NK-92 treated with Interleukin-12 subunit alpha and Interleukin-12 subunit beta, amount 100 ng/mL, for 24 hours (cell line): ENCODE measurements at places on chromosomes 4 and X.

GRCh38 chr4:41819621-41820020 lies 71.1 kb upstream of the PHOX2B start:
- DNase-seq, result no peak

DNA sequence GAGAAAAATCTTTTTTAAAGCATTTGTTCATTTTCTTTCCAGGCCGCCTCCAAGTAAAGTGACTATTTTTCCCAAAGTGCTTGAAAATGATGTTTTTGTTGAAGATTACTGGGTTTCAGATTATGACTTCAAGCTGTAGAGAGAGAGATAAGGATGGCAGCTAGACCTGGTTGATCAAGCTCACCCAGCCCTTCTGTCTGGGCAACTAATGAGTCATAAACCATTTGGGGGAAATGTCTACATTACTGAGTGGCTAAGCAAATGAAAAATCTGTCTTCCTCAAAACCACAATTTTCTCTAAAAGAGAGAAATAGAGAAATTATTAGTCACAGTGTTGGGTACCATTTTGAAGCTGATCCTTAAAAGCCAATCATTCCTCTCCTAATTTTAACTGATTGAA lies 355.4 kb upstream of the CPEB2 start:
- no peak for DNase-seq

DNA sequence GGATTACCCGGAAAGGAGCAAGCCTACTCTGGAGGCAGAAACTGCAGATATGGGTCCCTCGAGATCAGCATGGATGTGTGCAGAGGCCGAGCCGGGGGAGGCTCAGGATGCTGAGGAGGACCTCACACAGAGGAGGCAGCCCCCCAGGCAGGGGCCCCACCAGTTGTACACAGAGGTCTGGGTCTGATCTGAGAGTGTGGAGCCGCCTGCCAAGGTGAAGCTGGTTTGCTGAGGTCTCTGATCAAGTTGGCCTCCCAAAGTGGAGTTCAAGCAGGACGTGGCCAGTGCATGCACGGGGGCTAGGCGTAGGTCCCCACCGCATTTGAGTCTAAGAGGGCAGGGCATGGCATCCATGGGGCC lies 35.0 kb downstream of the ACOX3 start:
- no peak for DNase-seq

- no peak for DNase-seq
Measured at GRCh38 chr4:109183931-109184490, 118.4 kb downstream of the COL25A1 start.

- DNase-seq, result no peak
Measured at GRCh38 chr4:7516096-7516772, 81.5 kb upstream of the PSAPL1 start.
